ENCODE measurements at places on chromosomes 11 and 22.

- no peak for DNase-seq
Measured at GRCh38 chr11:64518928-64519327, 72.1 kb upstream of the SLC22A12 start.

GRCh38 chr11:1921574-1922141, 2.2 kb downstream of the TNNT3 start:
- peak; percentile 78 for DNase-seq

- peak; percentile 89 for DNase-seq
Measured at GRCh38 chr11:73866586-73866996, 10.1 kb downstream of the COA4 start.

GRCh38 chr11:73191151-73191550, 26.9 kb upstream of the P2RY2 start:
- DNase-seq = peak; percentile 49

- DNase-seq = peak; percentile 58
Measured at GRCh38 chr11:279040-279965, 1.1 kb downstream of the NLRP6 start.

GRCh38 chr22:24086310-24086709, 75.2 kb downstream of the CABIN1 start:
- DNase-seq = peak; percentile 29

- DNase-seq = peak; percentile 96
Measured at GRCh38 chr22:27105142-27106025, 448.0 kb downstream of the MIAT start.

- no peak for DNase-seq
Measured at GRCh38 chr22:37769056-37769455, 38.7 kb upstream of the GCAT start.

GRCh38 chr22:32515084-32515483, 40.5 kb downstream of the FBXO7 start:
- no peak for DNase-seq

GRCh38 chr11:11227296-11228085, 125.6 kb downstream of the CSNK2A3 start:
- no peak for DNase-seq

DNA sequence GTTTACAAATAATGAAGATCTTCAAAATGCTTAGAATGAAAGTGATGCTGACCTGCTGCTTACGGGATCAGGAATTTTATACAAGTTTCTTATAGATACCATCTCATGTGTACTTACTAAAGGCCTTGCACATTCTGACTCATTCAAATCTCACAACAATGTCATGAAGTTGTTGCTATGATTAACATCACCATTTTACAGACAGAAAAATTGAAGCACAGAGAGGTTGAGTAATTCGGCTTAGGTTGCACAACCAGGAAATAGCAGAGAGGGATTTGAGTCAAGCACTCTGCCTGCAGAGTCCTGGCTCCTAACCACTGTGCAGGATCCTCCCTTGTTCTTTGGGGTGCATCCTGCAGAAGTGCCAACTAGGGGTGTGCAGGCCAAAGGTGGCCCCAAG, 471.9 kb downstream of the MIAT start:
- no peak for DNase-seq

DNA sequence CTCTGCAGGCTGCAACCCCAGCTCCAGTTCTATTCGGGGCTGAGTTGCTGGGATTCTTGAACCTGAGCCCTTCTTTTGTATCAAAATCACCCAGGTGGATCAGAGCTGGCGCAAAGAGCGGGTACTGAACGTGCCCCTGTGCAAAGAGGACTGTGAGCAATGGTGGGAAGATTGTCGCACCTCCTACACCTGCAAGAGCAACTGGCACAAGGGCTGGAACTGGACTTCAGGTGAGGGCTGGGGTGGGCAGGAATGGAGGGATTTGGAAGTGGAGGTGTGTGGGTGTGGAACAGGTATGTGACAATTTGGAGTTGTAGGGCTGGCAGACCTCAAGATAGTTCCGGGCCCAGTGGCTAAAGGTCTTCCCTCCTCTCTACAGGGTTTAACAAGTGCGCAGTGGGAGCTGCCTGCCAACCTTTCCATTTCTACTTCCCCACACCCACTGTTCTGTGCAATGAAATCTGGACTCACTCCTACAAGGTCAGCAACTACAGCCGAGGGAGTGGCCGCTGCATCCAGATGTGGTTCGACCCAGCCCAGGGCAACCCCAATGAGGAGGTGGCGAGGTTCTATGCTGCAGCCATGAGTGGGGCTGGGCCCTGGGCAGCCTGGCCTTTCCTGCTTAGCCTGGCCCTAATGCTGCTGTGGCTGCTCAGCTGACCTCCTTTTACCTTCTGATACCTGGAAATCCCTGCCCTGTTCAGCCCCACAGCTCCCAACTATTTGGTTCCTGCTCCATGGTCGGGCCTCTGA, 3.8 kb downstream of the FOLR1 start:
- no peak for DNase-seq

DNA sequence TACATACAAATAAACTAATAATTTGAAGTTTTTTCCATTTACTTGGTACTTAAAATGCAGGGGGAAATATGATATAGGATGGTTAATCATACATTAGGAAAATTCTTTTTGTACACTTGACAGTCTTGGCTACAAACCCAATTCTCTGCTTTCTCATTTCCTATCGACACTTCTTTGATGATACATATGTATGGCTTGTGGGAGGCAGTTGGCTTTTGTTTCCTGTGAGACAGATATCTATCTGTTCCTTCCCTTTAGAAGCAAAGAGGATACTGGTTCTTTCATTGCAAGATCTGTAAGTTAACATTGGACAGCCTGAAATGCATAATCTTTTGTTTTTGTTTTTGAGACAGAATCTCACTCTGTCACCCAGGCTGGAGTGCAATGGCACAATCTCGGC, 47.9 kb upstream of the ADORA2A start:
- no peak for DNase-seq

DNA sequence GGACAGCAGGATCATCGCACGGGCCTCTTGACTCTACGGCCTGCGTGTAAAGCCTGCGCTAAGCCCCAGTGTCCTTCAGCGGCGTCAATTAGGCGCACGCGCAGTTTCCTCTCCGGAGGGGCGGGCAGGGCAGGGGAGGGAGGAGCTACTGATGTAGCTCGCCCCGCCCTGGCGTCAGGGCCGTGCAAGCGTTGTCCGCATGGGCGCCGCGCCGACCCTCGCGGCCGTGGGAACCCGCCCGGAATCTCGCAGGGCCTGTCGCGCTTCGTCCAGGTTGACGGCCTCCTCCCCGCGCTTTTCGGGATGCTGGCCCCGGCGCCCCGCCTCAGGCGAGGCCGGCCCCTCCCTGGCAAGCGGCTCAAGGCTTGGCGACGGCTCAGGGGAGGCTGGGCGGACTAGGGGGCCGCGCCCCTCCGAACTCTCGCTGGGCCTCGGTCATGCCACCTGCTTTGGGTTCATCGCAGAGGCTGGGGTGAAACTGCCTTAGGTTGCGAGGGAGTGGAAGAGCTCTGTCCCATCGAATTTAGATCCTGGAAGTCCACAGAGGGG, 61.1 kb downstream of the ST3GAL4 start:
- DNase-seq = peak; percentile 96

DNA sequence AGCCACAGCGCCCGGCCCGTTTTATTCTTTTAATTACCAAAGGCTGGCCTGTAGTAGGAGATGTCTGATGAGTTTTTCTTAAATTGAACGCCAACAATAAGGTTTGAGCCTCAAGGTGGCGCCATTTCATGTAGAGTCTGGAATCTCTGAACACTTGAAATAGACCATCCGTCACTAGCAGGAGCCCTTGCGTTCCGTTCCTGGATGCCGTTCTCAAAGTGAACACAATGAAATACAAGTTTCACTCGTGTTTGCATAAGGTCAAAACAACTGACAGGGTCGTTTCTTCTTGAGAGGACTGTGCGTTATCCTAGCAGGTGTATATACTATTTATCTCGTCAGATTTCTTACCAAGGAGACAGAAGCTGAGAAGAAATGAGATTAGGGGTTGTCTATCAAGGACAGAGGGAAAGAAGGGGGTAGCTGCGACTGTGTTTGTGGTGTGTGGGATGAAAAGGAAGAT, 18.7 kb upstream of the SCGB1D1 start:
- peak; percentile 83 for DNase-seq
